ENCODE measurements at places on chromosomes 13 and 19. TPM values are rescaled to one million over a fixed set of nuclear protein-coding genes. Genes with fewer than 3 reads are reported as not detected.
A peak's percentile ranks its signal among the peaks of the same experiment; 100 is the strongest.

DNA sequence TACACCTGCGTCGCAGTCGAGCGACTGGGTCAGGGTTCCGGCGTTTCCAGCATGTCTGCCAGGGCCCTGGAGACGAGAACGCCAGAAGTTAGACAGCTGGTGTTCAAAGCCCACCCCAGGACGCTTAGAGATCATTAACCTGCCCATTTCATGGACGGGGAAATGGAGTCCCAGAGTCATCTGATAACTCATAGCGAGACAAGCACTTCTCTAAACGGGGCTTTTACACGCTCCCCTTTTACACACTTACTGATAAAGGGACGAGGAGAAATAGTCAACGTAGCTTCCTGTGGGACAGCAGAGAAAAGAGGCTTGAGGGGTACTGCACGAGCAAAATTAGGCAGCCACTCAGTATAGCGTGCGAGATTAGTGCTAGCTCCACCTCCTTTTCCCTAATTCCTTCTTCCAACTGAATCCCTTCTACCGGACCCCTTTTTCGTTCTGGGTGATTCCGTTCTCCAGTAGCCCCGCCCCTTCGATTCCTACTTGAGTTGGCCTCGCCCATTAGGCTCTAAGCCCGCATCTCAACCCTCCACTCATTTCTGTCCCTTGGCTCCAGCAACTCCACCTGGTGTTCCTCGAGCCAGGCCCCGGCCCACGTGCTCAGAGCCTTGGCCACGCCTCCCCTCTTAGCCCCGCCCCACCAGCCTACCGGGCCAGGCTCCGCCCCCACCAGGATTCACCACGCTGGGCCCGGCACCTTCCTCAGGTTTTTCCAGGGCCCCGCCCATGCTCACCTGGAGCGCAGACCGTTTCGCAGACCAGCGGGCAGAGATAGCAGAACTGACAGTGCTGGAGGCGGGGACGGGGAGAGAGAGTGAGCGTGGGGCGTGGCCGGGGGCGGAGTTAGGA is 3.7 kb downstream of the HRC start:
- no peak overlapping the region for H3K27ac ChIP-seq
- no peak overlapping the region for H3K4me3 ChIP-seq
- DNase-seq, result no peak

DNA sequence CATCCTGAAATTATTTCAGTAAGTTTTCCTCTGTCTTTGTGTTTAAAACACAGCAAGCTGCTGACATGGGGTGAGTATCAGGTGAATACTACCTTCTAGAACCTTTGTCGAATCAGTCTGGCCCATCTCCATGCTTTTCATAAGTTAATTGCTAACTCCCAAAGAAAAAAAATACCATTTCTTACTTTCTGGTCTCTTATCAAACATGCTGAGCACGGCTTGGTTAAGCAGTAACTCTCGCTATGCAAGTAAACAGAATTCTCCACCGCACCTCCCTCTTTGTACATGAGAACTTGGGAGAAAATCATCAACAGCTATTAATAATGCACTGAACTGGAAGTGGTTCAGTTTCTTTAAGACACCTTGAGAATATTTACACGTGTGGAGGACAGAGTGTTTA is 88.6 kb downstream of the FGF9 start:
- H3K36me3 ChIP-seq, result no peaks in the 10 kb centered on the region
- no peaks in the 10 kb centered on the region for H3K4me1 ChIP-seq
- H3K4me3 ChIP-seq, result no peak overlapping the region

GRCh38 chr19:21210037-21210621 is 68.3 kb downstream of the ZNF431 start:
- no peaks in the 10 kb centered on the region for H3K27me3 ChIP-seq
- H3K27ac ChIP-seq, result no peak overlapping the region
- no peaks in the 10 kb centered on the region for H3K4me1 ChIP-seq
- H3K36me3 ChIP-seq, result no peaks in the 10 kb centered on the region

EDNRB gene
- total RNA-seq, result not detected

- H3K36me3 ChIP-seq, result no peaks in the 10 kb centered on the region
- no peak for DNase-seq
- H3K27me3 ChIP-seq, result no peaks in the 10 kb centered on the region
- H3K27ac ChIP-seq, result no peak overlapping the region
- H3K4me1 ChIP-seq, result no peaks in the 10 kb centered on the region
These were observed 185.4 kb downstream of the POSTN start for GRCh38 chr13:37413161-37413560.

- no peaks in the 10 kb centered on the region for H3K4me1 ChIP-seq
- DNase-seq, result no peak
- no peaks in the 10 kb centered on the region for H3K36me3 ChIP-seq
- no peak overlapping the region for H3K4me3 ChIP-seq
- no peak overlapping the region for H3K27ac ChIP-seq
These were observed 208.9 kb downstream of the DNAJC15 start for GRCh38 chr13:43232144-43232872.

GRCh38 chr19:49117677-49118564 is 1.0 kb downstream of the C19orf73 start:
- peaks cover 12% of the 10 kb centered on the region for H3K4me1 ChIP-seq
- peak overlapping the region; percentile 73 for H3K27ac ChIP-seq
- H3K36me3 ChIP-seq, result no peaks in the 10 kb centered on the region
- H3K4me3 ChIP-seq, result peak overlapping the region; percentile 60

PRKCG gene
- not detected for total RNA-seq

- no peak for DNase-seq
- no peaks in the 10 kb centered on the region for H3K36me3 ChIP-seq
- no peaks in the 10 kb centered on the region for H3K4me1 ChIP-seq
- no peak overlapping the region for H3K4me3 ChIP-seq
- no peaks in the 10 kb centered on the region for H3K27me3 ChIP-seq
These were observed 11.9 kb upstream of the ZNF675 start for GRCh38 chr19:23698711-23699520.

RPS16 gene
- 3,713 TPM for total RNA-seq

GRCh38 chr19:8494158-8494557 is 8.3 kb downstream of the PRAM1 start:
- H3K4me3 ChIP-seq, result no peak overlapping the region
- H3K27ac ChIP-seq, result no peak overlapping the region
- no peaks in the 10 kb centered on the region for H3K4me1 ChIP-seq
- peaks cover 2% of the 10 kb centered on the region for H3K36me3 ChIP-seq
